ENCODE measurements at places on chromosomes 6 and 20. TPM values are rescaled to one million over a fixed set of nuclear protein-coding genes. Genes with fewer than 3 reads are reported as not detected.

The WDR27 gene
- total RNA-seq, result 82.6 TPM

The COL11A2 gene
- total RNA-seq, result 3.4 TPM

The DNAH8 gene
- under 0.01 TPM for total RNA-seq

The LY6G6F gene
- not detected for total RNA-seq

The TCF19 gene
- total RNA-seq, result 4.1 TPM

The TTLL9 gene
- total RNA-seq, result 4.4 TPM

The ADGRF5 gene
- total RNA-seq, result 11.3 TPM

The SLPI gene
- not detected for total RNA-seq
